ENCODE measurements at places on chromosomes 1 and 21. TPM values are rescaled to one million over a fixed set of nuclear protein-coding genes. Genes with fewer than 3 reads are reported as not detected.

The SLC5A9 gene
- total RNA-seq = 14.8 TPM

The SLC25A44 gene
- 17.8 TPM for total RNA-seq

The MATN1 gene
- not detected for total RNA-seq

The FUBP1 gene
- 86.1 TPM for total RNA-seq

The S100A3 gene
- total RNA-seq = 2.1 TPM

The ELK4 gene
- 15.7 TPM for total RNA-seq

The KCNK1 gene
- total RNA-seq = 15.7 TPM

The PLEKHN1 gene
- total RNA-seq = 1.1 TPM

The KCNT2 gene
- 9.9 TPM for total RNA-seq

The HYI gene
- total RNA-seq = 113 TPM

The RAB13 gene
- total RNA-seq = 40.9 TPM

The RO60 gene
- total RNA-seq = 104 TPM

The FPGT gene
- total RNA-seq = 29.3 TPM

The CLDN8 gene
- total RNA-seq = 1.5 TPM

The SLC35F3 gene
- 0.83 TPM for total RNA-seq

The ACBD3 gene
- 71.4 TPM for total RNA-seq

The RGS16 gene
- total RNA-seq = 18.4 TPM

The FCMR gene
- 4.3 TPM for total RNA-seq

The UTS2 gene
- total RNA-seq = not detected

The FAM43B gene
- not detected for total RNA-seq

The DYNLT4 gene
- 5.3 TPM for total RNA-seq

The SDC3 gene
- 27.9 TPM for total RNA-seq

The LCE1A gene
- total RNA-seq = not detected

The PRAMEF4 gene
- not detected for total RNA-seq

Measured in upper lobe of left lung (tissue), 6 donors.